ENCODE measurements at places on chromosomes 11 and 22. TPM values are rescaled to one million over a fixed set of nuclear protein-coding genes. Genes with fewer than 3 reads are reported as not detected.

MS4A15 gene
- not detected for total RNA-seq

OR52N4 gene
- total RNA-seq = not detected

CELSR1 gene
- total RNA-seq = 1.3 TPM

SYT12 gene
- total RNA-seq = not detected

UNC93B1 gene
- 32.4 TPM for total RNA-seq

OR5B21 gene
- not detected for total RNA-seq

TSG101 gene
- 185 TPM for total RNA-seq

CARD16 gene
- not detected for total RNA-seq

GPHA2 gene
- not detected for total RNA-seq

- DNase-seq = no peak
Measured at GRCh38 chr11:75376175-75376574, 23.1 kb upstream of the RPS3 start.

DNA sequence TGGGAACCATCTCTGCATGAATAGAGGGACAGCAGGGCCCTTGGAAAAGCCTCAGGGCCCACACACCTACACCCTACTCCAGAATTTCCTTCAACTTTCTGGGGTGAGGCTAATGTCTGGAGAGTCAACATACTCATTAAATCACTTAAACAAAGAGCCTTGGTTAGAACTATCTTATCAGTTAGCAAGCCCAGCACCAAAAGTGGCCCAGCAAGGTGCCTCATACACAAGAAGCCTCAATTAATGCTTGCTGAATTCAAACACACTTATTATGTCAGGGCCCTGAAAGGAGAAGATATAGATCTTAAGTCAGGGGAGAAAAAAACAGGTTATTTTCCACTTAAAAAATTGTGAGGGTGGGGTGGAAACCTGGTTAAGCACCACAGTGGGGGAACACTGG is 61.4 kb downstream of the C11orf58 start:
- no peak for DNase-seq

- DNase-seq = peak; percentile 38
Measured at GRCh38 chr22:31179345-31179744, 19.4 kb downstream of the RNF185 start.

GRCh38 chr11:12123799-12124198 is 13.4 kb downstream of the MICAL2 start:
- DNase-seq = no peak

- no peak for DNase-seq
Measured at GRCh38 chr11:125955856-125956255, 10.0 kb downstream of the VSIG10L2 start.

- DNase-seq = no peak
Measured at GRCh38 chr22:26563022-26563421, 26.9 kb downstream of the TPST2 start.

DNA sequence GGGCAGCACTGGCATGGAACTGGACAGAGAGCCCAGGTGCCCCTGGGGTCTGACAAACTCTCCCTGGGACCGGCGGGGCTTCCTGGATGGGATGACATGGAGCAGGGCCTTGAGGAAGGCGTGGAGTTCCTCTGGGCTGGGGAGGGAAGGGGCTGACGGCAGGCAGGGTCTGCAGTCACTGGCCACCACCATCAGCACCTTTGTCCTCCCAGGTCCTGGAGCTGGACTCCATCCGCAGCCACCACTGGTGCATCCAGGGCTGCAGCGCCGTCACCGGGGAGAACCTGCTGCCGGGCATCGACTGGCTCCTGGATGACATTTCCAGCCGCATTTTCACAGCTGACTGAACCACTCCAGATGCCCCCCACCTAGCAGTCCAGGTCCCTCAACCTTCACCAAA is 5.7 kb upstream of the SNX15 start:
- DNase-seq = no peak

DNA sequence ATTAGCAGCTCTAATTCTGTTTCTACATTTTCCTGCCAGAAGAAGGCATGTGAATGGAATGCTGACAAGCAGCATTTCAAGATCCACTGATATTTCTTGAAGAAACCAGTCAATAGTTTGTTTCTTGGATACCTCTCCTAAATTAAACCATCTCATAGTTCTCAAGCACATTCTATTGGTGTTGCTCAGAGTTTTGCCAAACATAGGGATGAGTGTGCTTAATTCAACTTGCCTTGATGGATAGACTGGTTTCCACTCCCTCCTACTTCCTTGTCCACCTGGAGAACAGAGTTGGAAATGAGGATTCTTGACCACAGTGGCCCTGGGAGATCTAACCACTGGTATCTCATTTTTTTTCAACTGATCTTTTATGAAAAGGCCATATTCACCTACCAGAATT is 29.8 kb upstream of the DDX10 start:
- DNase-seq = no peak

DNA sequence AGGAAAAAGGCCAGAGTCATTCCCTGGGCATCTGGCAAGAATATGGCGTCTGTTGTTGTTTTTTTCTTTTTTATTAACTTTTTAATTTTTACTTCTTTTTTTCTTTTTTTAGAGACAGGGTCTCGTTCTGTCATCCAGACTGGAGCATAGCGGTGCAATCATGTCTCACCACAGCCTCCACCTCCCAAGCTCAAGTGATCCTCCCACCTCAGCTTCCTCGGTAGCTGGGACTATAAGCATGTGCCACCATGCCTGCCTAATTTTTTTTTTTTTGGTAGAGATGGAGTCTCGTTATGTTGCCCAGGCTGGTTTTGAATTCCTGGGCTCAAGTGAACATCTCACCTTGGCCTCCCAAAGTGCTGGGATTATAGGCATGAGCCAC is 54.0 kb upstream of the PRDM11 start:
- DNase-seq = no peak

DNA sequence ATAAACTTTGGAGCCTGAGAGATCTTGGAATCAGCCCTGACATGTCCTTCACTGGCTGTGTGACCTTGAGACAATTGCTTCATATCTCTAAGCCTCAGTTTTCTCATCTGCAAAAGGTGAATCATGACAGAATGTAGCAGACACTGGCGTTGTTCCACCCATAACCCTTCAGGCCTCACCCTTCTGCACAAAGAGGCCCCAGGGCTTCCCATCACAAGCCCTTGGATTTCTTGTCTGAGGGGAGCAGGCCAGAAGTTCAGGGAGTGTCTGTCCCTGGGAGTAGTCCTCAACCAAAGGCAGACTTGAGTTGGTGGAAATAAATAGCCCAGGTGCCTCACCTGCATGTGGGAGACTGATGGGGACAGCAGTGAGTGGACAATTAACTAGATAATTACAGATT is 16.6 kb downstream of the FGF3 start:
- no peak for DNase-seq

DNA sequence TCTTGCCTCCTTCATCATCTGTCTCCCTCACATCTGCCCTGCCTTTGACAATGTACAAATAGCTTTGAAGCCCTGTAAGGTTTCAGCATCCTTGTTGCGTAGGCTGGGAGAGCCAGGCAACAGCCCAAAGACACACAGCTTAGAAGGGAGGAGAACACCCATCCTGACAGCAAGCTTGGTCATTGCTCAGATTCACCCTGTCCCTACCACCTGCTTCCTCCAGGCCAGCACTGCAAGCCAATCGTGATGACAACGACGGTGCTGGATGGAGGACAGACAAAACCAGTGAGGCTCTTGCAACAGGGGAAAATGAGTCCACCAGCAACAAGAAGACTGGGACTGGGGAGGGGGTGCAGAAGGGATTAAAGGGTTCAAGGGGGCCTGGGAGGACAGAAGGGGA is 32.9 kb upstream of the CD5 start:
- no peak for DNase-seq

- DNase-seq = no peak
Measured at GRCh38 chr11:131649856-131650255, 279.4 kb downstream of the NTM start.

DNA sequence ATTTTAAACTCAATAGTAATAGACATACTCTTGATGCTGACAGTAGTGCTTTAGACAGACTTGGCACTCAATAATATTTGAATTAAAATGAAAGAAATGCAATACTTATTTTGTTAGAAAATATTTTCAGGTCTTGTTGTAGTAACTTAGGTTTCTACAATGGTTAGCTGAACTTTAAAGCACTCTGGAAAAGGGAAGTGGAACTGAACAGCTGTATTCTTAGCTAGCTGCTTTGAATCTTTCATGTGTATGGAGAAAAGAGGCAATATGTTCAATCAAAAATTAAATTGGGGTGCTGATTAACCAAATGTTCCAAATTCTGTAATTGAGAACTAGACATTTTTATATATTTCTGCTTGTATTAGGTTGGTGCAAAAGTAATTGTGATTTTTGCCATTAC is 517.9 kb upstream of the RAG2 start:
- DNase-seq = no peak

GRCh38 chr11:110092515-110093406 is at the start of gene ZC3H12C:
Gene ZC3H12C (plus strand): TSS chr11:110093392. CDS start chr11:110093412, 20 bp downstream.
- peak; percentile 94 for DNase-seq

GRCh38 chr11:16938061-16938460 is 76.2 kb downstream of the PLEKHA7 start:
- DNase-seq = no peak

GRCh38 chr11:37406651-37407050 is 808.6 kb upstream of the RAG2 start:
- no peak for DNase-seq

DNA sequence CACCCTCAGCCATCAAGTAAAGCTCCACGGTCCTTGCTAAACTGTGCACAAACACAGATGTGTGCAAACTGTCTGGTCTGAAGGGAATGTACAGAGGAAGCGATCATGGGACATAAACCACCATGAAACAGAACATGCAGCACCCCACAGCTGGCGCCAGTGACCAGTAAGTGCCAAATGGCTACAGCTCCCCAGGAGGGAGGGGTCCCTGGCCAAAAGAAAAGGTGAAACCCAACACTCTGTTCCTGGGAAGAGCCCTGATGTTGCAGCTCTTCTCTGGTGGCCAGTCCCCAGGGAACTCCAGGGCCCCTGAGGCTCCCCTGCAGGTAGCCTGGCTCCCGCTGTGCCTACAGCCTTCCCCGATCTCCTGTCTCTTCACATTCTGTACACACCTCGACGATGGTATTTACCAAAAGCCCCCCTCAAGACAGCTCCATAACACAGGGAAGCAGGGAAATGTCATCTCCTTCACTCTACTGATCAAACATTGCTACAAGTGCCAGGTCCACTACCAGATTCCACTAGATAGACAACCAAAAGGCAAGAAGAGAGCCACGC is 2.9 kb downstream of the DGCR6L start:
- DNase-seq = no peak
